ENCODE measurements at places on chromosomes 7 and 10. TPM values are rescaled to one million over a fixed set of nuclear protein-coding genes. Genes with fewer than 3 reads are reported as not detected.

The CUL1 gene
- total RNA-seq: 58.1 TPM

The IGFBP1 gene
- total RNA-seq: 20.5 TPM

The MYL10 gene
- total RNA-seq: not detected

The CFAP43 gene
- total RNA-seq: 1.2 TPM

The EIF5AL1 gene
- 1.5 TPM for total RNA-seq

The PHKG1 gene
- 4.6 TPM for total RNA-seq
